ENCODE measurements at places on chromosomes 7 and 10. TPM values are rescaled to one million over a fixed set of nuclear protein-coding genes. Genes with fewer than 3 reads are reported as not detected.

Gene STEAP4
- total RNA-seq, result not detected

Gene CAMK2B
- total RNA-seq, result 0.27 TPM

Gene HSPA12A
- total RNA-seq, result 12.6 TPM

Gene NUTM2E
- 0.53 TPM for total RNA-seq

Gene SAP25
- total RNA-seq, result 1.3 TPM

Gene MNX1
- total RNA-seq, result 5.6 TPM

Data from A549 treated with CORT108297 at 1 μM for 4 hours (cell line).